ENCODE measurements at places on chromosomes 6 and 20.
A peak's percentile ranks its signal among the peaks of the same experiment; 100 is the strongest.

- DNase-seq, result no peak
Observed at GRCh38 chr6:160224639-160225237, 33.9 kb downstream of the SLC22A2 start.

DNA sequence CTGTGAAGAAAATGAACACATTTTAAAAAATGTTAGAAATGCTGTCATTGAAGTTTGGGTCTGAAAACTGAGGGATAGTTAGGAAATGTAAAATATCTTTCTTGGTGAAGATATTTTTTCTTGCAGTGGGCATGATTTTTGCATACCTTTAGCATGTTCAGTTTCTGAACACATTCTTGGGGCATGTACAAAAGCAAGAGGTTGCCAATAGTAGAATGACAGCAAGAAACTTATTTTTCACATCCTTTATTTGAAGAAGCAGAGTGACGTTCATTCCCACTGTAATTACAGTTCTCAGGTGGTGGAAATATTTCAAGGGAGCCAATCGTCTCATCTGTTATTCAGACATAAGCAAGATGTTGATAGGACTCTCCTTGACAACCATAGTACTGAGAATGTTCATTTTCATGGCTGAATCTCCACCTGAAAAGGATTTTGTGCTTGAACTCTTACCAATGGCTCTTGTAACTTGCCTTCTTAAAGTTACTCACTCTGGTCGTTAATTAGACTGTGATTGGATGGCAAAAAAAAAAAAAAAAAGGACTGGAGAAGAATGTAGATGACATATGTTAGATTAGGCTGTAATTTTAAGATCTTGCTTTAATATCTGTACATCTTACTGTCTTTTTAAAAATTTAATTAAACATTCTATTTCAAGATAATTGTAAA, 74.4 kb downstream of the DOK5 start:
- DNase-seq, result no peak

DNA sequence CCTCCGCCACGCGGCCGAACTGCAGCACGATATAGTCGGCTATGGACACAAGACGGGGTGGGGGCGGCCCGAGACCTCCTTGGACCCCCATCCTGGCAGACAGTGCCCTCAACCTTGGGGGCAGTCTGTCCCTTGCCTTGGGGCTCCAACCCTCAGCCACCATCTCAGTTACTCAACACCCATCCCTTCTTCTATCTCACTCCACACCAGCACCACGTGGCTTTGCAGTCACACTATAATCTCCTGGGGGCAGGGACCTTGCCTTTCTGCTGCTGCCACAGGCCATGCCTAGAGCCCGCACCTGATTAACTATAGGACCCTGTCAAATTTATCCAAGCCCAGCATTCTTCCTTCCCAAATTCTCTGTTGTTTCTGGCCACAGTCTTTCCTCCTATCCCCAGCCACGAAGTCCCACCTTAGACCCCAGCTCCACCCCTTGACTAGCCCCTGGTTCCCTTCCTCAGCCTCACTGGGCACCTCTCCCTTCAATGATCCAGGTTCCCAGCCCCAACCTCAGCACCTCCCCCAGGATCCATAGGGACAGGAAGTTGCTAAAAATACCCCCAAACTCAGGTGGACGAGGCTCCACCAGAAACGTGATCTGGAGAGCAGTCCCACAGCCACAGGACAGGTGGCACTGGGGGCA, 1.7 kb upstream of the TEAD3 start:
- DNase-seq, result no peak

DNA sequence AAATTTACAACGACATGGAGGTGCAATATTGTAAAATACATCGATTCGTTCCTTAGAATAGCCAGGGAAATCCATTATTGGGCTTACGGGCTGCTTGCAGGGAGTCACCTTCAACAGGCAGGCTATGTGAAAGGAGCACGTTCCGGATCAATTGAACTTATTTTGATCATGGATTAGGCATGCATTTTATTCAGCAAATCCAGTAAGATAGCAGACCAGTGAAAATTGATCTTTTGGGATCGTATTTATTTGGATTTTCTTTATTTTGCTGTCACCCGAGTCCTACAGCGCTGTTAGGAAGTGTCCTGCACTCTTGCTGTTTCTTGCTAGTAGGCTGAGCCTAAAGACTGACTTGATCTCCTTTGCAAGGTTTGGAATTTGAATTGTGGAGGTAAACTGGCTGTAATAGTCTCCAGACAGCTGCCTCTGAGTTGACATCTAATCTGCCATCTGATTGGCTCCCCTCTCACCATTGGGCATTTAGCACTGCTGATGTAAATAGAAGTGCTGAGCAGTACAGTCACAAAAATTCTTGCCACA, 3.0 kb downstream of the ARID1B start:
- peak; percentile 18 for DNase-seq

DNA sequence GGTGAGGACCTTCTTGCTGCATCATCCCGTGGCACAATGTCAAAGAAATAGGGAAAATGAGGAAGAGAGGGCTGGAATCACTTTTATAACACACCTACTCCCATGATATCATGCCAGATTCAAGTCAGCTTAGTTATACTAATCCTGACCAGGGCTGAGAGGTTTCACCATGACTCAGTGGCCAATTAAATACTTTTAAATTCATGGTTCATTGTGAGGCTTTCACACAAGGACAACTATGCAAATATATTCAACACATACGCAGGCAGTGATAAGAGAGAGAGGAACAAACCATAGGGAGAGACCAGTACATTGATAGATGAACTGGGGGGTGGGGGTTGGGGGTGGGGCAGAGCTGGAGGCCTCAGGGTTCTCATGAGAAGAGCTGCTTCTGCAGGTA, 313.1 kb downstream of the LRFN2 start:
- DNase-seq, result no peak

- peak; percentile 92 for DNase-seq
Observed at GRCh38 chr6:138773177-138774091, at the start of gene CCDC28A. Gene CCDC28A, plus strand, starts transcription at chr6:138773769. Its CDS starts 2,352 bp downstream, at chr6:138776121.

DNA sequence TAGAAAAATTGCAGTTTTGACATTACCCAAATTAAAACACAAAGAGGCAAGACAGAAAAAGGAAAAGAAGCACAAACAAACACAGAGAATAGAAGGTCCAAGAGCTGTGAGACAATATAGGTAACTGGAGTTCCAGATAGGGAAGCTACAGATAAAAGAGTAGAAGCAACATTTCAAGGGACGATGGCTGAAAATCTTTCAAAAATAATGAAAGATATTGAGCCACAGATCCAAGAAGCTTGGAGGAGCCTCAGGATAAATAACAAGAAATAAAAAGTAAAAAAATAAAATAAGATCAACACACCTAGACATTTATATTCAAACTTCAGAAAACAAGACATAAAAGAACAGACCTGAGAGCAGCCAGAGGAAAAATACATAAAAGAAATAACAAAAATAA, 164.9 kb downstream of the FNDC1 start:
- no peak for DNase-seq

GRCh38 chr6:112109262-112109661, 21.9 kb downstream of the FAM229B start:
- DNase-seq, result no peak

Measured in activated effector memory CD4-positive, alpha-beta T cell treated with Interleukin-2 at 50 U/mL for 16 hours (primary cell).